ENCODE measurements at places on chromosomes 12 and 14.

DNA sequence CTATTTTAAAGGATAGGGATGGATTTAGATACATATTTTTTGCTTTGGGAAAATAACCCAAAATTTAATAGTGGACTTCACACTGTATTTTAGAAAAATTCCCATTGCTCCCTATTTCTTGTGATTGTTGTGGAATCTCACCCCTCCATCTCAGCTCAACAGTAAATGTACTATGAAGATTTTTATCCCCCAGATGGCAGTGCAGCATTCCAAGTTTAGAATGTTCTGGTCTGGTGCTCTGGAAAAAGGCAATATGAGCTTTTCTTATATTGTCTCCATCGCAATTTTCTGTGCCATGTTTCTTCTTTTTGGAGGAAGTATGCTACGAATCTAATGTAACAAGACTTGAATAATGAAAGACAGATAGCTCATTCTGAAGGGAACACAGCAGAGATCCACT lies 471.7 kb upstream of the SYT1 start:
- no peak for DNase-seq

DNA sequence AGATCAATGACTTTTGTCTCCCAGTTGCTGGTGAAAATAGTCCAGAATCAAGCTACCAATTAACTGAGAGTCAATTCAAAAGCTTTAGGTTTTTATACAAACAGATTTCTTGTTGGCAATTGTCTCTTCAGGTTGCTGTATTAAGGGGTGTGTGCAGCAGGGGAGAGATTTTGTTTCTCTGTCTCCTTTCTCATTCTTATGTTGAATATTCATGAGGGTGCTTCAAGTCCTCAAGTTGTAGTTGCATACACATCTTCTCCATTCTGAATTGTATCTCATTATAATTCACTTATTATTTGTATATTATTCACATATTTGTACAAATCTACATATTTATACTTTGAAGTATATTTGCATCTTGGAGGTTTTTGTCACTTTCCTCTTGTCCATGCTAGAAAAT lies 126.7 kb upstream of the PTPRQ start:
- DNase-seq = no peak

GRCh38 chr14:26395726-26396125 lies 202.1 kb downstream of the NOVA1 start:
- no peak for DNase-seq

DNA sequence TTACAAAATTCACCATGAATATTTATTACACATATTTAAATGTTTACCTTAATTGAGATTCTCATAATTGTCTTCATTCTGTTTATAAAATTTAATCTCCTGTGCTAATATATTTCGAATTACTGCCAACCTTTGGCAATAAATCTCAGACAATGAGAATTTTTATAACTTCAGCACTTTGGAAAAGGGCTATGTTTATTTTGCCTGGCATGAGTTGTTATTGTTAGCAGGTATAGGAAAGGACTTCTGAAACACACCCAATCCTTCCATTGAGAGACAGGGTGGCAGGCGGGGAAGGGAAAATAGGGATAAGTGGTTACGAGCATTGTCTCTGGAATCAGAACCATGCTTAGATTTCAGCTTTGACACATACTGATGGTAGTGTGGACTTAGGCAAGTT lies 12.1 kb upstream of the MSRB3 start:
- no peak for DNase-seq

DNA sequence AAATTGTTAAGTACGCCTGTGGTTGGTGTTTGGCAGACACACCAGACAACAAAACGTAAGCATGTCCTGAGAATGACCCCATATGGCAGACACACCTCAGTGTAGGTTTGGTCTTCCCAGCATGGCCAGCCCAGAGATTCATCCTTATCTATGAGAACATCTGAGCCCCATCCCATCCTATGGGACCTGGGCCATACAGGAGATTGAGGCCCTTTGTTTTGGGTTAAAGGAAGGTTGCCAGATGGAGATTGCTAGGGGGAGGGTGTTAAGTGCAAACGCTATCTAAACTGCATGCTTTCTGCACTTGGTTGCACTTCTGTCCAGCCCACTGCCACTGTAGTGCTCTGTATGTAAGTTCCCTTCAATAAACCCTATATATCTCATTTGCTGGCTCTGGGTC lies 4.1 kb upstream of the PCNX4 start:
- no peak for DNase-seq

- no peak for DNase-seq
Measured at GRCh38 chr12:93427779-93428564, 13.8 kb downstream of the UBE2N start.

DNA sequence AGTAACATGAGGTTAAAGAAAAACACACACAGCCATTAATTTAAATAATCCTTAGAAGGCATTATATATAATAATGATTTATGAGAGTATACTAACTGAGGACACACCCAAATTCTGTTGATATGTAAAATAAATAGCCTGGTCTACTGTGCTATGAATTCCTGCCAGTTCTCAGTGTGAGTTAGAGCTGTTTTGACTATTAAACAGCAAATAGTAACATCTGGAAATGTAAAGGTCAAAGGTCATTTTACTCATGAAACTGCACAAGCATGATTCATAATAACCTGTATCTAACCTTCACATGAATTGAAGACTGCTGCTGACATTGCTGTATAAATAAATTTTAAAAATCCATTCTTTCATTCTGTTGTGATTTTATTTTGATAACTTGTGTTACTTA lies 966.7 kb downstream of the SLC6A15 start:
- DNase-seq = peak; percentile 55

GRCh38 chr12:110639336-110640141 lies 25.6 kb downstream of the TCTN1 start:
- DNase-seq = no peak

GRCh38 chr14:95097385-95097784 lies 59.9 kb downstream of the DICER1 start:
- DNase-seq = no peak

GRCh38 chr14:49702725-49703124 lies 9.8 kb downstream of the KLHDC1 start:
- DNase-seq = no peak

- DNase-seq = no peak
Measured at GRCh38 chr12:109967383-109968031, 28.7 kb downstream of the GIT2 start.

DNA sequence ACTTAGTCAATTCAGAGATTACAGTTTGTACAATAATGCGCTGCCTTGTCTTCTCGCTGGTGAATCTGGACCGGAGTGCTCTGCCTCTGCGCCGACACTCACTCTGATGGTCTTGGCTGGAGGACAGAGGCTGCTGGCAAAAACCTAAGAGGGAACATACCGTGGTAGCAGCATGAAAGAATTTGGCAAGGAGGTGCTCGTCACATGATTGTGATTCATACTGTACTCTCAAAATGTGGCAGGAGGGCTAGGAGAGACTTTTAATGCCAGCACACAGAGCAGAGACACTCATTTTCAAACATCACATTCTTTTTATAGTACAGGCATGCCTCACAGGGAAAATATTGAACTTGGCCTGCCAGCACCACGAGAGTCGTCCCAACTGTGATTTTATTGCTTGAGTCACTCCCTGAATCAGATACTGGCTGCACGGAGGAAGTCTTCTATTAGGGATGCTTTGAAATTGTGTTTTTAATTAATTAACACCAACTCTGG lies 67.8 kb downstream of the HMGA2 start:
- DNase-seq = peak; percentile 89

DNA sequence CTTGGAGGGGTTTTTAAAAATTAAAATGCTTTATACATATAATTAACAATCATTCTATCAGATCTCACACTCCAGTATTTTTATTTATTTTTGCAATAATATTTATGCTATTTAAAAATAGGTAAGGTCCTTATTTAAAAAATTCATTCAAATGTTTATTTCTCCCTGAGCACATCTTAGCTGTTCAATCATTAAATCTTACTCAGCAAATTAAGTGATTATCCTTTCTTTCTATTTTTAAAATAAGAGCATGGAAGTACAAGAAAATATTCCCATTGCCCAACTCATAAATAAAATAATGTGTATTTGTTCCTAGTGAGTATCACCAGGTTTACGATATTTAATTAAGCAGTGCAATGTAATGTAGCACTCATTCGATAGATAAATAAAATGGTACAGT lies 357.2 kb upstream of the RPL10L start:
- no peak for DNase-seq

DNA sequence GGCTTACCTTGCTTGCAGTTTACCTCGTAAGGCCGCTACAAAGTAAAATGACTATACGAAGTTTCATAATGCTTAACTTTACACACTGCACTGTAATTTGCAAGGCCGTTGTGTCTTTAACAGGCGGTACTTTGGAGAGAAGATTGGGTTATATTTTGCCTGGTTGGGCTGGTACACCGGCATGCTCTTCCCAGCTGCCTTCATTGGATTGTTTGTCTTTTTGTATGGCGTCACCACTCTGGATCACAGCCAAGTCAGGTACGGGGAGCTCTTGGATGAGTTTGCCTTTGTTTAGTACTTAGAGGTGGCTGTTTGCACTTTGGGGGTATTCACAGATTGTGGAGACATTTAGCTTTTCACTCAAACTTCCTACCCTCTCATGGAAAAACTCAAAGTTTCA lies 167.8 kb downstream of the SLC5A8 start:
- no peak for DNase-seq

GRCh38 chr12:101889211-101889752 lies 11.9 kb downstream of the DRAM1 start:
- DNase-seq = no peak

- DNase-seq = no peak
Measured at GRCh38 chr12:96208346-96208745, 14.2 kb downstream of the ELK3 start.

GRCh38 chr14:23013054-23013748 lies 3.3 kb upstream of the C14orf93 start:
- DNase-seq = no peak

GRCh38 chr14:102738373-102739189 lies 38.7 kb upstream of the TRAF3 start:
- DNase-seq = no peak
